ENCODE measurements at places on chromosomes 5 and 9.

DNA sequence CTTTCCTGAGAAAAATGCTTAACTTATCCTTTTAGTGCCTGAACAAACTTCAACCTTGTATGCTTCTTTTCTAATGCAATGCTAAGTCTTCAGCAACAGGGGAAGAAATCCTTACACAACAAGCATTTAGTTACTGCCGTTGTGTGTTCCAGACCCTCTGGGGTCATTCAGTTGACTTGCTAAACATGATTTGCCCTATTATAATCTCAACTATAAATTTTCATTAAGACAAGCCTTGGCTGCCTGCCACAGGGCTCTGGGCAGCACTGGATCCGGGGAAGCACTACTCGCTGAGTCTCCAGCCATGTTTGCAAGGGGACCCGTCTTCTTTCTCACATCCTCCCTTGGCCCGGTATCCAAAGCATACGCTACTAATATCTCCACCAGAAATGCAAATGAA is 58.1 kb downstream of the PTCH1 start:
- ATAC-seq = no peak

- no peak for ATAC-seq
Measured at GRCh38 chr5:124733329-124733650, 13.1 kb downstream of the ZNF608 start.

GRCh38 chr9:16238623-16239138 is 631.8 kb downstream of the BNC2 start:
- ATAC-seq = no peak

- peak; percentile 56 for ATAC-seq
Measured at GRCh38 chr9:101119206-101119819, 90.8 kb downstream of the PLPPR1 start.

DNA sequence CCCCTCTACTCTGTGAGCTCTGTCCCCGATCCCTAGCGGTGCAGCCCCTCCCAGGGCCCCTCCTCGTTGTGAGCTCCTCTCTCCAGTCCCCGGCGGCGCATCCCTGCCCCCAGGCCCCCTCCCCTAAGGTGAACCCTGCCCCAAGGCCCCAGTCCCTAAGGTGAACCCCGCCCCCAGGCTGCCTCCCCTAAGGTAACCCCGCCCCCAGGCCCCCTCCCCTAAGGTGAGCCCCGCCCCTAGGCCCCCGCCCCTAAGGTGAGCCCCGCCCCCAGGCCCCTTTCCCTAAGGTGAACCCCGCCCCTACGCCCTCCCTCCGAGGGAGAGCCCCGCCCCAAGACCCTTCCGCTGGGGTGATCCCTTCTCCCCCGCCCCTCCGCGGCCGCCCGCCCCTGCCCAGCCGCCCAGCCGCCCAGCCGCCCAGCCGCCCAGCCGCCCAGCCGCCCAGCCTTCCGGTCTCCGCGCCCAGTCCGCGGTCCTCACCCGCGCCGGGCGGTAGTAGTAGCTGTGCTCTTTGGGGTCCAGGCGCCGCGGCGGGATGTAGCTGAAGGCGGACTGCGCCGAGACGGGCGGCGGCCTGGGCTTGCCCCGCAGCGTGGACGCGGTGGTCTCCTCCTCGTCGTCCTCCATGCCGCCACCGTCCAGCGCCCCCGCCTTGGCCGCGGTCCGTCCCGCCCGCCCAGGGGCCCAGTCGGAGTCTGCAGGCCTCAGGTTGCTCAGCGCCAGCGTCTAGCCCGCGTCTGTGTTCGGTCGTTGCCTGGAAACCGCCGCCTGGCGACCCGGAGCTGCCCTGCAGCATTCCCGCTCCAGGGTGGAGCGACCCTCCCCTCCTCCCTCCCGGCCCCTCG is at the start of gene CFAP90:
Gene CFAP90 (minus strand): TSS at position 739 of the 845 bp plus-strand sequence. CDS start 112 bp downstream, at position 627.
- ATAC-seq = peak; percentile 61

DNA sequence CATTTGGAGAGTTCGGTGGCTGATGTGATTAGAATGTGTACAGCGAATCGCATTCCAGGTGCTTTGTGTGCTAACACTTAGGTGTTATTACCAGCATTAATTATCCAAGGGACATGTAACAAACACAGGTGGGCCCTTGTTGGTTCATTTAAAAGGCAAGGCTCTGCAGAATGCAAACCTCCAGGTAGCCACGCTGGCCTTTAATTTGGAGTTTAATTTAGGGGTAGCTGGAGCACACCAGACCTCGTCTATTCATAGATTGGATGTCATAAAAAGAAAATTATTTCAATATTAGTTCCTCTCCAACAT is 191.1 kb downstream of the MAT2B start:
- no peak for ATAC-seq

DNA sequence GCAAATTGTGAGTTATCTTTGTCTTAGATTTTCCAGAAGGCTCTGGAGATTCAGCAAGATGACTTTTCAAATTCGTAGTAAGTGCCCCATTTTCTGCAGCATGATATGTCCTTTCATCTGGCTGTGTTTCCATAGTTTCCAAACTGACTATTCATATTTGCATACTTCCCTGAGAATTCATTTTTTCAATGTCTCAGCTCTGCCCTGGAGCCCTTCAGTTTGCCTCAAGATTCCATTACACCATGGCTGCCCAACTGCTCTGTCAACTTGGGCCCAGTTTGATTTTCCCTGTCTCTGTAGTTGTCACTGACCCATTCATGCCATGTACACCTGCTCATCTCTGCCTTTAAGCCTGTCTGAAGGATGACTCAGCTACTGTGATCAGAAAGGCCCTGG is 94.2 kb upstream of the RUSC2 start:
- no peak for ATAC-seq

DNA sequence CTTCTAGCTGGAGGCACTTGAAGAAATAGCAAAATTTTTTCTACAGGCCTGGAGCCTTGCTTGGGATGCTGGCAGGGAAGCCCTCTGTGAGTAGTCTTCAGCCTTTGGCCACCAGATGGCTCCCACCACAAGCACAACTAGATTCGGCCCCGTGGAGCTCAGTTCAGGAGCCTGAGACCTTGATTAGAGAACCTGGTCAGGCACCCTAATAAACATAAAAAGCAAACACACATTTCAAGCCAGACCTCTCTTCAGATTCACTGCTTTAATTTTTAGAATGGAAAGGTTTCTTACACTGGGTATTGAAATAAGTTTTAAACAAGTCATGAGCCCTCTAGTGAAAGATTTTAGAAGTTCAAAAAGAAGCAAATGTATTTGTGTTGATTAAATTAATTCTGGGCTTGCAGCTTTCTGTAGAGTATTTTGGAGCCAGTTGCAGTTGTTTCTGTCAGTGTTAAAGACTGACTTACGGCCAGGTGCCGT is 41.4 kb downstream of the GLRX start:
- ATAC-seq = peak; percentile 91

DNA sequence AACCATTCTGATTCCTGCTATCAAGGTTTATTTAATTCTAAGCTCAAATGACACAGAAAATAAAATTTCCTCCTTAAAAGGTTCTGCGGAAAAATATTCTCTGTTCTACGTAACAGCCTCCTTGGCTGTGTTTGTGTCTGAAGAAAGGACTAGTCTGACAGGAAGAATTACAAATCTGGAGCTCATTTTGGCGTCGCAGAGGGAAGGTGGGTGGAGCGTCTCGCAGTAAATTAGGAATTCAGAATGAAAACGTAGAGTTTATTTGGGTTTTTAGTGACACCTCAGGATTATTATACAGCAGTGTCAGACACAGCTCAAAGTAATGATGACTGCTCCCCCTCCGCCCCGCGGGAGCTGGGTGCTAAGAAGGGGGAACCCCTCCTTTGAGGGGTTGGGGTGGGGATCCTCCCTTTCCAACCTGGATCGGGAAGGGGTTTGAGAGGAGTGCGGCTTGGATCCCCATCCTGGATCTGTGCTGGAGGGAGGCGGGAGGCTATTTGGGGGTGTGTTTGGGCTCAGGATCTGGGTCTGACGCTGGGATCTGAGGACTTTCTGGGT is 933 bp upstream of the TGFBR1 start:
- ATAC-seq = no peak

DNA sequence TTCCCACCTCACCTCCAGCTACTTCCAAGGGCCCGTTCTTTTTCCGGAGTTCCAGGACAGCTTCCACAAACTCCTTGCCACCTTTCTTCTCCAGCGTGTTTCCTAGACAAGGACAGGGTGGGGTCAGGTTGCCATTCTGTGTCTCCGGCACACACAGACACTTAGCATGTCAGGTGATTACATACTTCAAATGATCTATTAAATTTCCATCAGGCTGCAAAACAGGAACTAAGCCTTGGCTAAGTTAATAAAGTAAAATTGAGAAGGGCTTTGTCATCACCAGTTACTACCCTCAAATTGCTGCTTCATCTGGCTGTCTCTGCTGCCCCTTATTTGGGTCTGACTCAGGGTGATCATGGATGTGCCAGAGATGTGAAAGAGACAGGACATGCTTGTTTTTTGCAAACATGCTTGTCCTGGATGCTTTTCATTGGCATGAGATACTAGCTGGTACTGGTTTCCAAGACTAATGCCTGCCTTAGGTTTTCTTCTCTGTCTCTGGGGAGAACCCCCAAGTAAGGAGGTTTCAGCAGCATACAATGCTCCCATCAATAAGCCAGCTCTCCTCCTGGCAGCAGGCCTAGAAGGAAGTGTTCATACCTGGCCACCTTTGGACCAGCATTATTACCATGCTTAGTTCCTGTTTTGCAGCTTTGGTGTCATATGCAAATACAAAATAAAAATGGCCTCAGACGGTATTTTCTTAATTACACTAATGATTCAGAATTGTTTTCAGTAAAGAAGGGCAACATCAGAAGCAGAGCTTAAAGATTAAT is 52.9 kb downstream of the MACROH2A1 start:
- peak; percentile 74 for ATAC-seq

DNA sequence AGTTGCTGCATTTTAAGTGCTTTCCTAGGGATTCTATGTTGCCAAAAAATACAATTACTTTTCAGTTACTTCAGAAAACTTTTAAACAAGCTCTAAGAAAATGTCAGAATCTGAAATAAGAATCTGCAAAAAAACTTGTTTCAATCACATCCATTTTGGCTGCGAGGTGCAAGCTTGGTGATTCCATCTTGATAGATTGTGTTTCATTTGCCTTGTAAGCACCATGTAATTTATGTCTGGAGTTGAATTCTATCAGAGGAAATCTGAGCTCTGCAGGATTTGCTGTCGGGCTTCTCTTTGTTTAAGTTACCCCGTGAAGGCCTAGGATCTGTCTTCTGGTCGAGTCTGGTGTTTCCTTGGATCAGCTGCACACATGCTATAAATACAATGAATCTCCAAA is 40.4 kb upstream of the MAN2A1 start:
- no peak for ATAC-seq

- ATAC-seq = no peak
Measured at GRCh38 chr5:1873243-1873959, 9.3 kb downstream of the IRX4 start.

DNA sequence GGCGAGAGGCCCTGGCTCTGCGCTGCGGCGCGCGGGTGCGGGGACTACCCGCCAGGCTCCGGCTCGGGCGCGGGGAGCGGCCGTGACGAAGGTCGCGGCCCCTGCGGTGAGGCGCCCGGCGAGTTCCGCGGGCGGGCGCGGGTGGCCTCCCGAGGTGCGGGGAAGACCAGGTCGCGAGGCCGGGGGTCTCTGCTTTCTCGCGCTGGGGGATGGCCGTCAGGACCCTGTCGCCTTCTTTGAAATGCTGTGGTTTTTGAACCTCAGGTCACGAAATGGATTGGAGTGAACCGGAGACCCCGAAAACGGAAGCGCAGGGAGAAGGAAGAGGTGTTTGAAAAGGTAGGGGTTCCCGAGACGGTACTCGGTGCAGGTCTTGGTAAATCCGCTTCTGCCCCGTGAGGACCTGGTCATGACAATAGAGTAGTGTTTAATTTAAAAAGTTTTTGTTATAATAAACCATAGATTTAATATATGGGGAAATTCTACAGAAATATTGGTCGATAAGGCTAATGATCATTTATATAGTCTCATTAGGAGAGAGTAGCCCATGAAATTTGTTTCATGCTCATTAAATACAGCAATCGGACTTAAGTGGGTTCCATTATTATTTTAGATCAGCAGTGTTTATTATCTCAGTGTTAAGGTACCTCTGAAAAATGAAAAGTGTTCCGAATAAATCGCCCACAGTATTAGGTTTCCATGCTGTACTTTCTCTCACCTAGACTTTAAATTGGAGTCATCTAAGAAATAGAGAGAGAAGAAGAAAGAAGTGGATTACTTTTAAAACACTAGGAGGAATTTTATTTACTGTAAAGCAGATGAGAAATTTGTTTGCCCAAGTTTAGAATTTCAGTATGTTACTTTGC is 279.0 kb downstream of the AOPEP start:
- ATAC-seq = peak; percentile 34

GRCh38 chr5:56207537-56207936 is 25.6 kb downstream of the ANKRD55 start:
- no peak for ATAC-seq

DNA sequence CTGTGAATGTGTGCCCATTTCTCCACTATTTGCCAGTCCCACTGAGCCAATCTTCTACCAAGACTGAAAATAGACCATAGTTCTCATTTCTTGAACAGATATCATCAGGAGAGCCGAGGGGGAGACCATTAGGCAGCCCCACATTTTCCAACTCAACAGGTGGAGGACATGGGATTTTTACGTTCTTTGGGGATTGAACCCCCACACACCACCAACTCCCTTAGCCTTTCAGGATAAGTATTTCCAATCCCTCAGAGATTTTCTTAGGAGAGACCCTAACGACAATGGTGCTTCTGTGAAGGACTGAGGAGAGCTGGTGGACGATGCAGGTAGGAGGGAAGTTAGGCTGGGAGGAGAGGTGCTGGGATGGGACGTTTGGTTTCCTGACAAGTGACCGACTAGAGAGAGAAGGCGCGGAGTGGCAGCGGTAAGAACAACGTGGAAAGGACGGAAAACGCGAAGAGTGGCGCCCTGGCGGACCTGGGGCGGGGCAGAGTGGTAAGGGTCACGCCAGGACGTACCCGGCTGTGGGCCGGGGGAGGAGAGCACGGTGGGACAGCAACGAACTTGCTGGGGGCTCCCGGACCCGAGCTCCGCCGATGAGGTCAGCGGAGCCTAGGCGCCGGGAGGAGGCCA is 681 bp upstream of the CHSY3 start:
- ATAC-seq = peak; percentile 34

DNA sequence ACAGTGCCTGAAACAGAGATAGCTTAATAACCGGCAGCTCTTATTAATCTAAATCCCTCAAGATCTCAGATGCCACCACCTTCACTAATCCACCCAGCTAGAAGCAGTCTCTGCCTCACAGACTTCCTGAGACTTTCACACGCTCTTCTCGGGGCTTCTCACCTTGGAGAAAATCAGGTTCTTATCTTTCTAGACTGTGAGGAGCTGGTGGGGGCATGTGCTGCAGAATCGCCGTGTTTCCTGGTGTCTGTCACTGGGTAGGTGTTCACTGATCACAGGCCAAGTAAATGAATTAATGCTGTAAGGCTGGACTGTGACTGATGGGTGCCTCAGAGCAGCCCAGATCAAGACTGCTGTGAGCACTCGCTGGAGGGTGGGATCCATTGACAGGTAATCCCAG is 101.7 kb downstream of the PSD2 start:
- ATAC-seq = no peak

DNA sequence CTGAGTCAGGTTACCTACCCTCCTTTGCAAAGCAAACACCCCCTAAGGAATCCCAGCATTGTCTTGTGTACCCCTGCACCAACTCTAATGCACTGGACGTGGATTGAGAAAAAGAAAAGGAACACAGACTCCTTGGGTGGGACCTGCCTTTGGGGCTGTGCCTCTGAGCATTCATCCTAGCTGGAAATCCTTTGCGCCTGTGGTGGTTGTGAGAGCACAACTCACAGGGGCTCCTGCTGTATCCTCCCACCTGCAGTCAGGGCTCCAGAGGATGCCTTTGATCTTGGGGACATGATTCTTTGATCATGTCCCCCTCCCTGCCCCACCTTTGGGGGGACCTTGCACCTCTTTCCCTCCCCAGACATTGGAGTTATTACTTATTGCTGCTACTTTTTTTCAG is 338.5 kb downstream of the GADD45G start:
- ATAC-seq = no peak
